Prostate gland (tissue), 2 donors: ENCODE measurements at places on chromosomes 7 and 10.

DNA sequence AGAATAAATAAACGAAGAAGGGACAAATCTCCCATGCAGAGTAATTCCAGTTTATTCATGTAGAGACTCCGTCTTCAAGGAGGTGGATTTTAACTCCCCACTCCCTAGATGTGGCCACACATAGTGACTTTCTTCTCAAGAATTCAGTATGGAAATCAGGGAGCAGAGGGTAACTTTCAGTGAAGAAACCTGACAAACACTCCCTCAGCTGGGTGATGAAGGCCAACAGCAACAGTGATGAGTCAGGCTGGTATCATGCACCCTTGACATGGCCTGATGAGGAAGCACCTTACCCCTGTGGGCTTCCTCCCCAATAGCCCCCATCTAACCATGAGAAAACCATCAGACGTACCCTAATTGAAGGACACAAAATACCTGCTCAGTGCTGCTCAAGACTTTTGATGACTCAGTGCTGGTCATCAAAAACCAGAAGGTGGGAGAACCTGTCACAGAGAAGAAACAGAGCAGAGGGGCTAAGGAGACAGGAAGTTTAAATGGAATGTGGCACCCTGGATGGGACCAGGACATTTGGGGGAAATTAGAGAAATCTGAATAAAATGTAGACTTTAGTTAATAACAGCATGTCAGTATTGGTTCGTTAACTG lies 50.6 kb downstream of the ADAMTS14 start:
- no peak for DNase-seq

- no peak for DNase-seq
These were observed 49.8 kb downstream of the PAXIP1 start for GRCh38 chr7:154953006-154953684.

- no peak for DNase-seq
These were observed 70.9 kb downstream of the CARD11 start for GRCh38 chr7:2972835-2973161.

GRCh38 chr10:56844978-56845529 lies 484.0 kb upstream of the ZWINT start:
- no peak for DNase-seq

DNA sequence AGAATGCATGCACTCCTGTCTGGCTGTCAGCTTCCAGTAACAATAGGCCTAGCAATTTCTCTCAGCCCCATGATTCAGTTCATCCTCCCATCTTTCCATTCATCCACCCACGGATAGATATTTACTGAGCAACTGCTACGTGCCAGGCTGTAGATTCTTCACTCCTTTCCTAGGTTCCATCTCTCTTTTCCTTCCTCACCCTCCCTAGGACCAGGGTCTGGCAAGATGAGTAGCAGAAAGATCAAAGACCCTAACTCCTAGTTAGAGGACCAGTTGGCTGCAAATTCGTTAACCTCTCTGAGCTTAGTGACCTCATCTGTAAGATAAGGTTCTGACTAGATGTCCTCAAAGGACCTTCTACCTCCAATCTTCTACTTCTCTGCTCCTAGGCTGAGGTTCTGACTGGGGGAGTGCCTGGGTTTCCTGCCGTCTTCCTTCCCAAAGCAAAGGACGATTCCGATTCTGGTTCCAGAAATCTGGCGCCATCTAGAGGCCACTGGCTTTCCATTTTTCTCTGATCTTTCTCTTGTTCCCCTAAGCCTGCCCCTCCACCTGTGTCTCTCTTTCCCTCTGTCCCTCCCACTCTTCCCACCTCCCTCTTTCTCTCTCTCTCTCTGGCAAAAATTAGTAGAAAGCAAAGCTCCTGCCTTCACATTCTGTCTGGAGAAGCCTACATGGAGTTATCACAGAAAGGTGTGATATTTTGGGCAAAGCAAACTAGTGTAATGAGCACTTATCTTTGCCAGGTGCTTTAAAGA lies 26.2 kb downstream of the TBATA start:
- DNase-seq: peak; percentile 66

- no peak for DNase-seq
These were observed 105.2 kb upstream of the KDM7A start for GRCh38 chr7:140281960-140282359.

DNA sequence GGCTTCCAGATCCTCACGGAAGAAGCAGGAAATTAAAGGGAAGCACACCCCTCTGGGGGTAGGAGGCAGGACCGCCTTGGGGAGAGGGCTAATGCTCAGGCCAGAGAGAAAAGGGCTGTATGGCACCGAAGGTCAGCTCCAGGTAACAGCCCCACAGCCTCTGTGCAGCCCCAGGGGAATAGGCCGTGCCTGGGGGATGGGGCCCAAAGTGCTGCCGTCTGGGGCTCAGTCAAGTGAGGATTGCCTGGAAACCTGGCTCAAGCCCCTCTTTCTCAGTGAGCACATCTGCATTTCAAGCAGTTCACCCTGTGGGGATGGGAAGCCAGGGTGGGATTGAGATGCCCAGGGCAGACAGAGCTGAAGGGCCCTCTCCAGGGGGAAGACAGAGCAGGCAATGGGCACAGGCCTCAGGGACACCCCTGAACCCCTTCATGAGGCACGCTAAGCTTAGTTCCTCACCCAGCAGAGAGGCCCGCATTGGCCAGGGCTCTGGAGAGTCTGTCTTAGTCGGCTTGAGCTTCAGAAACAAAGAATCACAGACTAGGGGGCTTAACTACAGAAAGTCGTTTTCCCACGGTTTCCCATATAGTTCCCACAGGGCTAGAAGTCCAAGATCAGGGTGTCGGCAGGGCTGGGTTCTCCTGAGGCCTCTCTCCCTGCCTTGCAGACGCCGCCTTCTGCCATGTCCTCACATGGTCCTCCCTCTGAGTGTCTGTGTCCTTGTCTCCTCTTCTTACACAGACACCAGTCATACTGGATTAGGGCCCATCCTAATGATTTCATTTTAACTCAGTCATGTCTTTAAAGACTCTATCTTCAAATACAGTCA lies 118.2 kb downstream of the PTPN20 start:
- no peak for DNase-seq

- no peak for DNase-seq
These were observed 13.6 kb upstream of the SLF2 start for GRCh38 chr10:100899171-100899570.

- no peak for DNase-seq
These were observed 108.2 kb downstream of the INPP5A start for GRCh38 chr10:132645630-132646442.

GRCh38 chr7:86913709-86914108 lies 145.7 kb downstream of the ELAPOR2 start:
- DNase-seq: no peak

DNA sequence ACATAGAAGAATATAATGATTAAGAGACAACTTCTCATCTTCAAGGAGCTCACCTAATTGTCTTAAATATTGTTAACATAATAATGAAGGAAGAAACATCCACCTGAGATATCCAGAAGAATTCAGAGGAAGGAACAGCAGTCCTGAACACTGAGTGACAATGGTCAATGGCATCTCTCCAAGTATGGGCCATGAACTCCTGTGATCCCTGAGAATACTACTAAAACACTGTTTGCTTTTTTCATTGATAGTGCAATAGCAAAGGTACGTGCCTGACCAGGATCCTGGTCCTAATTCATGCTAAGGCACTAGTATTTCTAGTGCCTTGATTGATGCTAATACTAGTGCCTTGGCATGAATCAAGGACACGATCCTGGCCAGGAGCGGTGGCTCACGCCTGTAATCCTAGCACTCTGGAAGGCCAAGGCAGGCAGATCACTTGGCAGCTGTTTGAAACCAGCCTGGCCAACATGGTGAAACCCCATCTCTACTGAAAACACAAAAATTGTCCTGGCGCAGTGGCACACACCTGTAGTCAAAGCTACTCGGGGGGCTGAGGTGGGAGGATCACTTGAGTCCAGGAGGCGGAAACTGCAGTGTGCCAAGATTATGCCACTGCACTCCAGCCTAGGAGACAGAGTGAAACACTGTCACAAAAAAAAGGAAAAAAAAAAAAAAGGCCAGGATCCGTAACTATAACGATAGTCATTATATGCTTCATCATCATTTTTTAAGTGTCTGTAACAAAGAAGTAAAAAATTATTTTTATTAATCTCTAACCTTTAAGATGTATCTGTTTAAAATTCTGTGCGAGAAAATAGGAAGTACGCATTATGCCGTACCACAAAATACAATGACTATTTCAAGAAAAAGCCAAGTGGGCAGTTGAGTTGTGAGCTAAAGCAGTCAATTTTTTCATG lies 49.1 kb downstream of the SRPK2 start:
- no peak for DNase-seq

DNA sequence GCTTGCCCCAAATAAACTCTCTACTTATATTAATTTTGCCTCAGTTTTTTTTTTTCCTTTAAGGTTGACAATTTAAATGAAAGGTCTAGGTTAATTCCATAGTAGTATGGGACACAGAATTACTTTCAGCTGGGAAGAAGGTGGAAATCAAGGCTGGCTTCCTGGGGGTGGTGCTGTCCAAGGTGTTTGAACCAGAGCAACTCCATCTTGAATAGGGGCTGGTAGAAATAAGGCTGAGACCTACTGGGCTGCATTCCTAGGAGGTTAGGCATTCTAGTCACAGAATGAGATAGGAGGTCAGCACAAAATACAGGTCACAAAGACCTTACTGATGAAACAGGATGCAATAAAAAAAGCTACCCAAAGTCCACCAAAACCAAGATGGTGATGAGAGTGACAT lies 1190.8 kb upstream of the AUTS2 start:
- no peak for DNase-seq

DNA sequence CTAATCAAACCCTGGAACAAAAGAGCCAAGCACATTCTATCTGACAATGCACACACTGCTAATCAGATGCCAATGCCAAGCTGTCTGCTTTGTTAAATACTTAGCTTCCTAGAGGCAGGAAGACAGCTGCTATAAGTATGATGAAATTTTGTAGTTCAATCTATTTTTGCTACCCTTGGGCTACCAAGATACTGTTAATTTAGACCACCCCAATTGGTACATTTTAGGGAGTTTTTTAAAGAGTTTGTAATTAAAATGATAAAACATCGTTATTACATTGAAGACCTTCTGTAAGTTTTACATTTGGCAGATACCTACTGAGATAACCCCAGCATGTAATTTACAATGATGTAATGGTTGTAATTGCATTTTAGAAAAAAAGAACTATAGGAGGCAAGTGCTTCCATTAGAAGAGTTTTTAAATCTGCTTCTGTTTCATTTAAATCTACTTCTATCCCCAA lies 268.5 kb downstream of the ADK start:
- DNase-seq: no peak

- no peak for DNase-seq
These were observed 1243.1 kb downstream of the GATA3 start for GRCh38 chr10:9297580-9297979.
